Activated CD8-positive, alpha-beta memory T cell treated with anti-CD3 and anti-CD28 coated beads, Interleukin-2, amount 50 U/mL, for 4 hours (primary cell): ENCODE measurements at places on chromosomes 2 and 18.

- DNase-seq = no peak
These were observed 98.2 kb downstream of the GAREM1 start for GRCh38 chr18:32372381-32373061.

DNA sequence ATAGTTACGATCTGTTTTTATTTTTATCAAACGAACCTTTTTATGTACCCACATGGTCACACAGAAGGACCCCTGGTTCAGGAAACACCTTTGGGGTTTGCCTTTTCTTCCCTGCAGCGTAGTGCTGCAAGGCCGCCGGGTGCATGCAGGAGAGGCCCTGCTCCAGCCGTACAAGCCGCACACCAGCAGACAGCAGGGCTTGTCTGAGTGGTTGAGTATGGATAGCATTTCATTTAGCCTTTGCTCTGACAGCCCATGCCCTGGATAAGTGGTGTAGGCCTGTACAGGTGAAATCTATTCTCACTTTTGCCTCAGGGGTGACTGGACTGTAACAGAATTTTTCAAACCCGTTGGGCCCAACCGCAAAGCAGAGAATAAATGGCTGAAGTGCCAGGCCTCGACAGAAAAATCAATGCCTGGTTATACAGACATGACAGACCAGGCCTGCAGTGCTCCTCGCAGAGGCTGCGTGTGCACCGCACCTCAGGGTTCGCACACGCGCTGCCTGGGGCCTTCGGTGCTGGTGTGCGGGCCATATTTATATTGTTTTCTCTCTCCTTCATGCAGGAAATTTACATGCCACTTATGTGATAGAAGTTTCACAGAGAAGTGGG lies 279.1 kb downstream of the ZNF407 start:
- no peak for DNase-seq

DNA sequence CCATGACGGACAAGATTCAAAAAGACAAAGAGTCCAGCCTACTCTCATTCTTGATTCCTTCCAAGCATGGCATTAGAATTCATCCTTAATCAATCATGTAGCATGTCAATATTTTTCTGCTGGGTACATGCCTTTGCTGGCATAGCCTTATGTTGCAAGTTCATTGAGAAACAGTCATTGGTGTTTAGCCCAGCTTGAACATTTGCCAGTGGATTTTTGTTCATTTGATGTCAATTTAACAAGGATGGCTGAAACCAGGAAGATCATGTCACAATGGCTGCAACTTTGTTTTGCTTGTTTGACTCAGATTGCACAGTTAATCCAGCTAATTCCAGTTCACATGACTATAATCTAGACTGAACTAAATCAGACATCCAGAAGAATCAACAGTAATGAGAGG lies 1132.2 kb downstream of the LRP1B start:
- DNase-seq = no peak

DNA sequence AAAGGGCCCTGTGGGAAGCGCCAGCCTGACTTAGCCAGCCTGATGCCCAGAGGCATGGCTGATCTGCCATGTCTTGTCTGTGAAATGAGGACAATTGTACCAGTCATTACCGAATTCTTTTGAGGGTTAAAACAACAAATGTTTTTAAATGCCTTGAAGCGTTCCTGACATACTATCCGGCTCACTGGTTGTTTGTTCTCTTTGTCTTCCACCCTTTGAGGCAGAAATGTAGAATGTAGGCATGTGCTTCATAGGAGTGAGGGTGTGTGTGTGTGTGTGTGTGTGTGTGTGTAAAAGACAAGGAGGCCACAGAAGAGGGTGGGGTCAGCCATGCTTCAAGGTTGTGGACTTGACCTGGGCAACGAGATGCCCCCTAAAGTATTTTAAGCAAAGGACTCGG lies 35.5 kb downstream of the TGFBRAP1 start:
- DNase-seq = no peak

- no peak for DNase-seq
These were observed 101.9 kb upstream of the RAB12 start for GRCh38 chr18:8507361-8507760.

DNA sequence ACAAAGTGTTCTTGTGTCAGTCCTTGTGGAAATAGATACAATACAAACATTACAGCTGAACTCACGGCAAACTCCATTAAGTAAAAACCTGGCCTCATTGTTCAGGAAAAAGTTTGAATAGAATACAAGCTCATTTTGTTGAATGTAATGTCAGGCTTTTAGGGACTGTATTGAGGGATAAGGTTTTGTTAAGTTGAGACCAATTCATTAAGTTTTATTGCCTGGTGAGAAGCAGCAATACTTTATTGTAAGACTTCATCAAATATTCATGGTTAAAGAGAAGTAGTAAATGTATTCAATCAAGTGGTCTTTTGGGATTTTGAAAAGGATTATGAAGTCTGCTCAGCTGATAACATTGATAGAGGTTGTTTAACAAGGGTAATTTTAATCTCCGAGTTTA lies 35.4 kb upstream of the METAP1D start:
- DNase-seq = no peak

- no peak for DNase-seq
These were observed 61.9 kb upstream of the PPP1CB start for GRCh38 chr2:28689771-28690170.

GRCh38 chr18:62952807-62953206 lies 237.5 kb downstream of the PHLPP1 start:
- no peak for DNase-seq

DNA sequence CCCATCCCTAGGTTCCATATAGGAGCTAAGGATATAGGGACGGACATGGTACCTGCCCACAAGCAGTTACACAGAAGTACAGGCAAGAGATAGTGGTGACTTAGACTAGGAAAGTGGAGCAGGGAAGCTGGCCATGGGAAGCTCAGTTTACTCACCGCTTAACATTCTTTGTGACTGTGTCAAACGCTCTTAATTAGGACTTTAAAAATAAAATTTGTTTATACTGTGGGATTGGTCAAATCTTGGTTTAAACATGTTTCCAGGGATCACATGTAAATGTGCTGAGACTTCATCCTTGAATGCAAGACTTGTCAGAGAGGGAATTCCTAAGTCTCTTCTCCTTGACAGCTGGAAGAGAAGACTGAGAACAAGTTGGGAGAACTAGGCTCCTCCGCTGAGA lies 107.3 kb downstream of the MTCL1 start:
- DNase-seq = no peak

- no peak for DNase-seq
These were observed 154.4 kb upstream of the COL3A1 start for GRCh38 chr2:188819792-188820191.

DNA sequence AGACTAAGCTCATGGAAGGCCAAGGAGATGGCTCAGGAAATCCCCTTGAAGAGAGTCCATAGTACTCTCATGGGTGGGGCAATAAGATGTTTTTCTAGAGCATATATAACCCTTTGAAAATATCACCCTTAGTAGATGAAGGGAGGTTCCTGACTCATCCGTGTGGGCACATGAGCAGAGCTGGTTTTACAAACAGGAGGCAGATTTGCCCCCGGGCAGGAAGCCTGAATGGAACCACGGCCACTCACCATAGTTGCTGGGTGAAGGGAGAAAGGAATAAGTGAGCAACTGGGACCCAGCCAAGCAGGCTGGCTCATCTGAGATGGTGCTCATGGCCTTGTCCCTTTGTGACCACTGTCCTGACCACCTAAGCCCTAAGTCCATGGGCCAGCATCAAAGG lies 29.0 kb upstream of the MAPRE3 start:
- DNase-seq = no peak

- no peak for DNase-seq
These were observed 56.3 kb downstream of the RBKS start for GRCh38 chr2:27833931-27834330.

- DNase-seq = no peak
These were observed 18.7 kb downstream of the FHOD3 start for GRCh38 chr18:36316246-36316645.

DNA sequence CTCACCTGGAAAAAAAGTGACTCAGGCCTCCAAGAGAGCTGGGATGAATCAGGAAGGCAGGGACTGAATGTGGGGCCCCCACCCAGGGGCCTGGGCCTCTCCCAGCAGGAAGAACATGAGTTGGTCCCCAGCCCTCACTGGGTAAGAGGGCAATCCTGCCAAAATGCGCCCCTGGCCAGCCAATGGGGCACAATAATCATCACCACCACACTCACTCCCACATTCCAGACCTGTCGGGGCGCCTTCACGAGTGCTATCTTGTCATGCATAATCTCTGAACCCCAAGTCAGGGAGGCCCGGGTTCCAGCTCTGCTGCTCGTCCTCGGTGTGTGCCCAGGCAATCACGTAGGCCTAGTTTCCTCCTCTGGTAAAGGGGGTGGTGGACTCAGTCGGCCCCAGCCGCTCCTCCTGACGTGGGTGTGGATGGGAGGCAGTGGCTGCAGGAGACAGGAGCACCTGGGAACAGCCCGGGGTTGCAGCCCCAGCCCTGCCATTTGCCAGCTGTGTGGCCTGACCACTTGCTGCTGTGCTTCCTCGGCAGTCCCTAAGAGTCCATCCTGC lies 115.1 kb downstream of the CYP26B1 start:
- no peak for DNase-seq

GRCh38 chr18:80192653-80193385 lies 54.5 kb downstream of the PARD6G start:
- no peak for DNase-seq

GRCh38 chr18:37689841-37690240 lies 124.2 kb upstream of the CELF4 start:
- DNase-seq = no peak

DNA sequence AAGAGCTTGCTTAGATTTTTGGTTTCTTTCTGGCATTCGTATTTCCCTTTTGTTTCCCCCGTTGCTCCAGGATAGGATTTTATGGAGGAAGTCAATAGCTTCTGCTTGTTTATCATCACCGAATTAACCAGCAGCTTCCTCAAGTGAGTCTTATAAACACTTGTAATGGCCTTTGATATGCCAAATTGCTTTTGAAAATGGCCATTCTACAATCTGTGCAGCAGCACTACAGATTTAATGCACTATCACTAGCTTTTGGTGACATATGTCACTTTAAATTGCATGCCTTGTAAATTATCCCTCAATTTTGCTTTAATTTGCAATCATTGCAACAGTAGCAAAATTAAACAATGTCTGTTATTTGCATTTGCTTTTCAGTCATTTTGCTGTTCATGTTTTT lies 774.7 kb downstream of the METTL4 start:
- DNase-seq = no peak

GRCh38 chr18:43012951-43013350 lies 102.5 kb downstream of the RIT2 start:
- DNase-seq = no peak
